ENCODE measurements at places on chromosomes 13 and 19.

- DNase-seq, result no peak
Observed at GRCh38 chr19:43667876-43668405, 2.0 kb downstream of the PLAUR start.

GRCh38 chr13:110697842-110698241, 8.1 kb downstream of the CARS2 start:
- no peak for DNase-seq

GRCh38 chr13:41960211-41960636, 685 bp downstream of the VWA8 start:
- no peak for DNase-seq

DNA sequence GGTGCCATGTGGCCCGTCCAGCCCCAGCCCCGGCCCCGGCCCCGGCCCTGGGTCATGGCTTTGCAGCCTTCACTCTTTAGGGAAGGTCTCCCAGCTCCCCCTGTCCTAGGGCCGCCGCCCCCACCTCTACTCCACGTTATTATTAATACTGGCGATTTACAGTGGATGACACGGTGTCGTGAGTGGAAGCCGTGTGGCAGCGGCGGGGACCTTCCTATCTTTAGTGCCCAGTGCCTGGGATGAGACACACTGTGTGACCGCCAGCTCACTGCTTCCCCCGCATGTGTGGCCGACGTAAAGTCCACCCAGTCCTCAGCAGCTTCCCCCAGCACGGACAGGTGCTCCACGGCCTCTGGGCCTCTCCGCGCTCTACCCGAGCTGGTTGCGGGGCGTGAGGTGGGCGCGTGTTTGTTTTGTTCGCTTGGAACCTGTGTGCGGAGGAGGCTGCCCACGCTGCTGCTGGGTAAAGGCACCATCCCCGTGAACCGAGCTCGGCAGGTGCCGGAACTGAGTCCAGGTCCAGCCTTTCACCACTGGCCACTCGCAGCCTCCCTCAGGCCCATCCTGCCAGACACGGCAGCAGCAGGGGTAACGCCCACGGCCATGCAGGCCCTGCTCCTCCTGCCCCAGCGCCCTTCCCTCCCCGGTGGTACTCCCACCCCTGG, 70.9 kb upstream of the MCF2L start:
- DNase-seq, result no peak

DNA sequence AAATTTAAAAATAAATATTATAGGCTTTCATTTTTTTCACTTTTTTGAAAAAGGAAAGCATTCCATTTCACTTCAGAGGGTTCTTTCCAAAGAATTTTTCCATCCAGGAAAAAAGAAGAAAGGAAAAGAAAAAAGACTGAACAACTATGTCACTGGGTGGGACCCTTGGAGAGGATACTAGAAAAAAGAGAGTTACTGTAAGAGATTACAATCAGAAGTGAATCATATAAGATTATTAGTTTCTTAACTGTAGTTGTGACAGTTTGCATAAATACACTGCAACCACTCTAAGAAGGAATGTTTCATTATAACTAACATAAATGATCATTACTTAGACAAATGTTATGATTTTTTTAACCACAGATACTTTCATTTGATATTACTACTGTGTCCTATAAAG, 87.8 kb downstream of the KLF12 start:
- DNase-seq, result no peak

GRCh38 chr19:41328842-41329225, 18.9 kb downstream of the CCDC97 start:
- no peak for DNase-seq

DNA sequence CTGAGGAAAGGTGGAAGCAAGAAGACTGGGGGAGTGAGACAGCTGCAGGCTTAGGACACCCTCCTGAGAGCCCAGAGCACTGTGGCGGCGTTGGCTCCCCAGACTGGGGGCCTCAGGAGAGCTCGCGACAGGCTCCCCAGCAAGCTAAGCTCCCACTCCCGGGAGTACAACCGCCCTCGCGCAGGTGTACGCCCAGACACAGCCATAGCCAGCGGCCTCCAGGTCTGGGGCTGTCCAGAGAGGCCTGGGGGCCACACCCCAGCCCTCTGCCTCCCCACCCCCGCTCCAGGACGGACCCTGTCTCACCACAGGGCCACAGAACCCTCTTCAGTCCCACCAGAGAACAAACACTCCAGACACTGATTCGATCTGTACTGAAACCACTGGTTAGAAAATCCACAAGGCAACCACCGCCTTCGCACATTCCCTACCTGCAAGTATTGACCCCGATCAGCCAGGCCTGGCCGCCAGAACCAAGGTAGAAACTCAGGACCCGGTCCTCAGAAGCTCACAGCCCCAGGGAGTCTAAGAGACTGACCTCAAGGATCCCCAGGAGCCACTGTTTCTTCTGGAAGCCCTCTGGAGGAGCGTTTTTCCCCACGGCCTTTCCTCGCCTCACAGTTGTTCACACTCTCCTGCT, 16.3 kb downstream of the ZIC5 start:
- DNase-seq, result no peak

- DNase-seq, result no peak
Observed at GRCh38 chr13:26488236-26489003, 69.1 kb upstream of the WASF3 start.
